AG04450 (cell line): ENCODE measurements at places on chromosomes 12 and 14.

DNA sequence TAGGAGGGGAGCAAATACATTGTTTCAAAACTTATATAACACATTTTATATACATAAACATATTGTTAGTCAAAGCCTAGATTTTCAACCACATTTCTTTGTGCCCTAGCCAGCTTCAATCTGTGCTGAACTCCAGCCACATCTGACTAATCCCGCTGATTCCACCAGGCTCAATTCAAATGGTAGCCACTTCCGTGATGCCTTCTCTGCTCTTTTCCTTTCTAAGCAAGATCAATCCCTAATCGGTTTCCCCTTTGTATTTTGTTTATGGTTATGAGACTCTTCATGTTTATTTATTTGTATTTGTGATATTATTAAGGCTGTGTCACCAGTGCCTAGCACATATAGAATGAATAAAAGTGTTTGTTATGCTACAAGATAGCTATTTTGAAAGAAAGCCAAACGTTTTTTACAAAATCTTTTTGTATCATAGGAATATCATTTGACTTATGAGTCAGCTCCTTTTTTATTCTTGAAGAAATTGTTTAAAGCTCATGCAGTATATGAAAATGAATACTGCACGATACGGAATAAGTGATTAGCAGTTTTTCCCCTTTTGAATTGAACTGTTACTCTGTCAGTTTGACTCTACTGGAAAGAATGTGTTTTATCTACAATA lies 110.2 kb downstream of the PLEKHA5 start:
- DNase-seq: no peak

GRCh38 chr12:90826036-90826435 lies 128.9 kb downstream of the CCER1 start:
- no peak for DNase-seq

DNA sequence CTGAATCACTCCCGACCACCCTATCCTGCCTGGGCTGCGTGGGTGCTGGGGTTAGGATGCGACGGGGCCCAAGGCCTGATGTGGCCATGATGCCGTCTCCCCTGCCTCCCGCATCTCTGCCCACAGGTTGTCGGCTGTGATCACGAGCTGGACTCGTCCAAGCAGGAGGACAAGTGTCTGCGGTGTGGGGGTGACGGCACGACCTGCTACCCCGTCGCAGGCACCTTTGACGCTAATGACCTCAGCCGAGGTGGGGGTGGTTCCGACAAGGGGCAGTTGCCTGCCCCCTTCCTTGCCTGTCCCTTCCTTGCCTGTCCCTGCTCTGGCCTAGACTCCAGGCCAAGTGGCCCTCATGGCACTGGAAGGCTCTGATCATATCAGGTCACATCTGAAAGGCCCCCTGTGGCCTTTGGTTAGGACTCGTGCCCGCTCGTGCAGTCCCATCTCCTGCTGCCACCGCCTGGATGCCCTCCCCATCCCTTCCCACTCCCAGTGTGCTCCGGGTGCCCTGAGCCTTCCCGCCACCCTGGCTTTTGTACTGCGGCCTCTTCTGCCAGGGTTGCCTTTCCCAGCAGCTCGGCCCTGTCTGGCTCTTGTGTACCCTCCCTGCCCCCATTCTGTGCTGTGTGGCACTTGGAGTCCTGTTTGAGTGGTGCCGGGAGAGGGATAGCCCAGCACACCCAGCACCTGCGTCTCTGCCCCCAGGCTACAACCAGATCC lies 13.6 kb downstream of the PAPLN start:
- DNase-seq: no peak

DNA sequence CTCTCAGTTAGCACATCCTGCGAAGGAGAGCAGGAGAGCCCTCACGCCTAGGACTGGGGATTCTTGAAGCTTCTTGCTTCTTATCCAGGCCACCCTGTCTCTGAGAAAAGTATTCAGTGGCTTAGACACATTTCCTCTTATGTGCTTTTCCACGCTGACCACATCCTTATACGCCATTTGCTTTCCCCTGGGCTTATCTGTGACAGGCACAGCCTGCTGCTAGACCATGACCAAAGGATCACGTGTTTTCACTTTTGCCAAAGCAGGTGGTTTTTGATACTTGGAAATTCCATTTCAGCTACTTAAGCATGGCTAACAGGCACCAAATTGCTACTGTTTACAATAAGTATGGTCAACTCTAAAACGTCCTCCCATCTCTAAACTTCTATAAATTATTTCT lies 587.4 kb downstream of the AACS start:
- no peak for DNase-seq

DNA sequence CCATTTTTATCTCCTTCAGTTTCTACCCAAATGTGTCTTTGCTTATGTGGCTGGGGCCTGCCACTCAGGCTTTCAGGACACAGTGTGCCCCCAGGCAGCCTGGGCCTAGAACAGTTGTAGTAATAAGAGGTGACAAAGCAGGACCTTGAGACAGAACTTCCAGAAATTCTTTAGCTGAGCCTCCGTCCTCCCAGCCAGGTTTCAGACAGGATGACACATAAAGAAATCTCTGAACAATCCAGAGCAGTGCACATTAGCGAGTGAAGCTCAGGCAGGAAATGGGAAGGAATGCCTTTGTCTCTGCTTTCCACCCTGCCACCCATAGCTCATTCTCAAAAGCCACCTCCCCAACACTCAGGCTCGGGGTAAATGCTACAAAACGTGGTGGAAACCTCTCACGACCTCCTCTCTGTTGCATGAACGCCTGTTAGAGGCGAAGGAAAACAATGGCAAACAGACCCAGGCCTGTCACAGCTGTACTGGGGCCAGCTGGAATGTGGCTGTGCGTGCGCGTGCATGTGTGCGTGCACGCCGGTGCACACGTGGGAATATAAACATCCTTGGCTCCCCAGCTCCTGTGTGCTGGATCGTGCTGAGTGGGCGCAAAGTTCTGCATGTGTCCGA lies 286.7 kb downstream of the ZFP36L1 start:
- DNase-seq: no peak

DNA sequence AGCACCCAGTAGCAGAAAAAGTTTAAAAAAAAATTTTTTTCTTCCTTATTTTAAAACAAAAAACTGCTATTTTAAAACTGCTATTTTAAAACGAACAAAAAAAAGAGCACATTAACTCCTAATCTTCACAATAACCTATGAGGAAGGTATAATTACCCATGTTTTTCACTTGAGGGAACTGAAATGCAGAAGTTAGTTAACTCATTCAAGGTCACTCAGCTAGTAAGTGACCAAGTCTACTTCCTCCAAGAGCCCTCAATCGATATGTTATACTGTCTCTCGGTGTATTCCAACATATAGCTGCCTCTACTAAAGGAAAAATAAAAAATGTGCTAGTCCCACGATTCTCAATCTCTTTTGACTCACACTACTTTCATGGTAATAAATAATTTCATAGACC lies 7.8 kb downstream of the RPAP3 start:
- DNase-seq: no peak

DNA sequence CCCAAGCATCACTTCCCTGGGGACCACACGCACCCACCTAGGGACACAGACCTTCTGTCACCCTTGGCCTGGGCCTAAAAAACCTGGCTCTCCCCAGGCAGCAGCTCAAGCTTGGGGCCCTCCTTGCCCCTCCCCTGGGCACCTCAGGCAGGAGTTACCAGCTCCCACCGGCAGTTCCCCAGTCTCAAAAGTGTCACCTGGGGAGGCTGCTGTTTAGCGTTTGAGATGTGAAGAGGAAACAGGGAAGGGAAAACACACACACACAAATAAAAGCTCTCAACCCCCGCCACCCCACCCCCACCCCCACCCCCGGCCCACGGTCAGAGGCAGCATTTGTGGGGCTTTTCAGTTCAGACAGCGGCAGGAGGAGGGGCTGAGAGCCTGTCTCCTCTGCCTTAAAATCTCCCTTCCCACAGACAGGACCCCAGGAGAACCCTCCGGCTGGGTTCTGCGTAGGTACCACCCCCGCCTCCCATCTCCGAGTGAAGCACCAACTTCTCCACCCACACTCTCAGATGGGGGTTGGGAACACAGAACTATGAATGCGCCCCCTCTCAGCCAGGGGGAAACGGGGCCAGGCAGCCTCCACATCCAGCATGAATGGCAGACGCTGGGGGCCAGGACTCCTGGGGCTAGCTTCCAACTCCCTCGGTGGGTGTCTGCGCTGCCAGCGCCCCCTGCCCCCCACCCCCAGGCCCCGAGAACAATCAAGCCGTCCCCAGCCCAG lies 3.0 kb downstream of the NCOR2 start:
- no peak for DNase-seq

DNA sequence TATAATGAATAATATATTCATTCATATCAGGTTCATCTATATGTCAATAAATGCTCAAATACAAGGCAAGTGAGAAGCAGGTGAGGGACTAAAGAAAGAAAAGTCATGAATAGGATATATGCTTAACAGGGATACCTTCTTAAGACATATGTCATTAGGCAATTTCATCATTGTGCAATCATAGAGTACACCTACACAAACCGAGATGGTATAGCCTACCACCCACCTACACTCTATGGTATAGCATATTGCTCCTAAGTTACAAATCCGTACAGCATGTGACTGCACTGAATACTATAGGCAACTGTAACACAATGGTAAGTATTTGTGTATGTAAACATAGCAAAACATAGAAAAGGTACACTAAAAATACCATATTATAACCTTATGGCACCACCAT lies 39.0 kb downstream of the KANSL2 start:
- no peak for DNase-seq

DNA sequence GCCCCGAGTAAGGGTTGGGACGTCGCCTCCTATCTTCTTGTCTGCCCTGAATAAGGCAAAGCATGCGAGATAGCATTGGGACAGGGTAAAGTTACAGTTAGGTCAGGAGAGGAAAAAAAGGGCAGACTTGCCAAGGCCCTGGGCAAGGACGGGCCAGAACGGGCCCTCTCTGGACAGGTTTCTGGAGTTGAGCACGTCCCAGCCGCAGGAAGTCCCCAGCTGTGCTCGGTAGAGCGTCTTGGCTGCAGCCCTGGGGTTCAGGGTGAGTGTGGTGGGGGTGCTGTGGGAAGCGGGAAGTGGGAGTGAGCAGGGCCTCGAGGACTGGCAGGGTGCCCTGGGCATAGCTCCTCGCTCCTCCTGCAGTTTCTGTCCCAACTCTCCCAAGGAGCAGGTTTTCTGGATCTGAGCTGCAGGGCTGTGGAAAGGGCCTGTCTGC lies 5.4 kb downstream of the RPS6KL1 start:
- no peak for DNase-seq

- DNase-seq: peak; percentile 42
Measured at GRCh38 chr14:71103662-71104484, 196.6 kb downstream of the PCNX1 start.

- DNase-seq: no peak
Measured at GRCh38 chr14:100340423-100340813, 17.3 kb downstream of the SLC25A47 start.

GRCh38 chr14:88516861-88517357 lies 37.9 kb downstream of the PTPN21 start:
- DNase-seq: no peak

- no peak for DNase-seq
Measured at GRCh38 chr12:59823567-59823966, 227.7 kb downstream of the SLC16A7 start.

GRCh38 chr12:12518919-12519318 lies 43.7 kb downstream of the DUSP16 start:
- DNase-seq: peak; percentile 7

DNA sequence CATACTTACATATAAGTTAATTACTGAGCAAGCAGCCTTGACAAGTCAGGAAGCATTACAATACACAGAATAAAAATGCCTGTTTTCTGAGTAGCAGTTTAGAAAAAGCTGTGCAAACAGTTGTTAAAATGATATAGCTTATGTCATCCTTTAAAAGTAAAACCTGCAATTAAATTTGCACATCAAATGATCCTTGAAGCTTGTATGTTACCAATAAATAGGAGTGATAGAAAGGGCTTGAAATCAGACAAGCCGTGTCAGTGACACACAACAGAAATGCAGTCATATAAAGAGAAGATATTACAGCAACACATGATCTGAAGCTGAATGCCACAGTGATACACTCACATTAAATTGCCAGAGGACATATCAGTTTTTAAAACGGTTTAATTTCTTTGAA lies 70.0 kb downstream of the EPS8 start:
- DNase-seq: no peak

DNA sequence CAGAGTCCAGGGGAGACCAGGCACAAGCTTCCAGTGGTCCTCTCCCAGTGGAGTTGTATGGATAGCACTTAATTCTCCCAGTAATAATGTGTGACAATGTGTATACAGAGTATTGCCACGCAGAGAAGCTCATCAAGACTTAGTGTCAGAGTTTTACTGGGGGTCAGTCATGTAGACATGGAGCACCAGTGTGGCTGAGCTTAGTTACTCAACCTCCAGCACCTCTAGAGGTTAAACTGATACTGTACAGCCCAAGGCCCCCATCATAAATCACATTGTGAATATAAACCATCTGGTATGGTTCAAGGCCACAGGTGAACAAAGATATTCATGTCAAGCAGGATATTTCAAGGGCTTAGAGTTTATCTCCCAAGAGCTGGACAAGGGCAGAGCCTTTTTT lies 378.1 kb upstream of the TMPO start:
- DNase-seq: no peak

- no peak for DNase-seq
Measured at GRCh38 chr12:104219908-104220404, 4.4 kb downstream of the TXNRD1 start.

GRCh38 chr12:124778411-124778810 lies 85.3 kb downstream of the SCARB1 start:
- DNase-seq: no peak

DNA sequence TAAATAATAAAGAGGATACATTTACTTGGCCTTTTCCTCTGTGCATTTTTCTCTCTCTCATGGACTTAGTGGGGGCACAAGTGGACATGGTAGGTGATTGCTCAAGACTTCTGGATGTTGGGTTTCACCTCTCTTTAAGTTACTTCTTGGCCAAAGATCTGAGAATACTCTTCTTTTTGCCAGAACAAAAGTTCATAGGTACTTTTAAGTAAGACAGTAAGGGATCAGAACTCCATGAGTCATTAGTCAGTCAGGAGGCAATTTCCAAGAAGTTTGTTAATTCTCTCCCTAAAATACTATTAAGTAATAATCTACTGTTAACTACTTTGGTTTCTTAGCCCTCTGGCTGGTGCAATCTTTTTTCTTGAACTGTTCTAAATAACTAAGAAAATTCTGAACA lies 84.2 kb downstream of the GRIP1 start:
- DNase-seq: no peak

GRCh38 chr14:34699873-34700621 lies 14.3 kb downstream of the CFL2 start:
- DNase-seq: peak; percentile 81

GRCh38 chr12:75129275-75129674 lies 80.4 kb downstream of the KCNC2 start:
- DNase-seq: no peak

GRCh38 chr12:3421191-3421978 lies 69.6 kb upstream of the PRMT8 start:
- DNase-seq: no peak

DNA sequence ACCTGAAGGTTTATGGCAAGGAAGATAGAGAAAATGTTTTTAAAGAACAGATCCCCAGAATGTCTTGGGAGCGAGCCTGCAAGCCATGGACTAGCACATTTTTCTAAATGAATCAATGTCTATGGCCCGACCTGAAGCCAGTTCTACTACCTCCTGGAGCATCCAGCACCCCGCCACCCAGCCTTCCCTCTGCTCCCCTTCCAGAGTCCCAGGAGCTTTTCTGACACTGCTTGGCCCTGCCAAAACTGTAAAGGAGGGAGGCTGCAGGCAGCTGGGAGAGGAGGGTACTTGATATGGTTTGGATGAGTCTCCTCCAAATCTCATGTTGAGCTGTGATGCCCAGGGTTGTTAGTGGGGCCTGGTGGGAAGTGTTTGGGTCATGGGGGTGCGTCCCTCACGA lies 95.5 kb upstream of the FZD10 start:
- DNase-seq: no peak

- no peak for DNase-seq
Measured at GRCh38 chr14:68756000-68756481, 36.8 kb downstream of the ZFP36L1 start.
